ENCODE measurements at places on chromosomes 16 and 17.

- DNase-seq, result no peak
Measured at GRCh38 chr17:2369551-2370210, 31.2 kb downstream of the MNT start.

- DNase-seq, result no peak
Measured at GRCh38 chr16:85083051-85083639, 29.1 kb downstream of the CIBAR2 start.

DNA sequence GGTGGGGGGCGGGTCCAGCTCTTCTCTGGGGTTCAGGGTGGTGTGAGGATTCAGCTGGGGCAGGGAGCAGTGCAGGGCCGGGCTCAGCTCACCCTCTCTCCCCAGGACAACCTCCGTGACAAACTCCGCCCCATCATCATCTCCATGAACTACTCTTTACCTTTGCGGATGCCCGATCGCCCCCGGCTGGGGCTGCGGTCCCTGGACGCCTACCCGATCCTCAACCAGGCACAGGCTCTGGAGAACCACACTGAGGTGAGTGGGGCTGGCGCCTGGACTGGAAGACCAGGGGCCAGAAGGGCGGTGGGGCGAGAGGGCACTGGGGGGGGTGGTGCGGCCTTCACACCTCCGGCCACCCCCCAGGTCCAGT, 18.9 kb upstream of the PDK2 start:
- no peak for DNase-seq

- no peak for DNase-seq
Measured at GRCh38 chr17:80720610-80721577, 176.3 kb downstream of the RPTOR start.

GRCh38 chr17:71251276-71251675, 869.5 kb upstream of the SOX9 start:
- no peak for DNase-seq

- DNase-seq, result no peak
Measured at GRCh38 chr16:57842601-57843000, 40.3 kb upstream of the KIFC3 start.
